ENCODE measurements at places on chromosomes 6 and 20.
A peak's percentile ranks its signal among the peaks of the same experiment; 100 is the strongest.

DNA sequence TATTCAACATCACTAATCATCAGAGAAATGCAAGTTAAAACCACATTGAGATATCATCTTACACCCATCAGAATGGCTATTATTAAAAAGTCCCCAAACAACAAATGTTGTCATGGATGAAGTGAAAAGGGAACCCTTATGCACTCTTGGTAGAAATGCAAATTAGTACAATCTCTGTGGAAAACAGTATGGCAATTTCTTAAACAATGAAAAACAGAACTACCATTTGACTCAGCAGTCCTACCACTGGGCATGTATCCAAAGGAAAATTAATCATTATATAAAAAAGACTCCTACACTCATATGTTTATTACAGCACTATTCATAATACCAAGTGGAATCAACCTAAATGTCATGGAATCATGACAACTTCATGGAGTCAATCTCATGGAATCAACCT is 611.3 kb upstream of the GJE1 start:
- no peak for DNase-seq

DNA sequence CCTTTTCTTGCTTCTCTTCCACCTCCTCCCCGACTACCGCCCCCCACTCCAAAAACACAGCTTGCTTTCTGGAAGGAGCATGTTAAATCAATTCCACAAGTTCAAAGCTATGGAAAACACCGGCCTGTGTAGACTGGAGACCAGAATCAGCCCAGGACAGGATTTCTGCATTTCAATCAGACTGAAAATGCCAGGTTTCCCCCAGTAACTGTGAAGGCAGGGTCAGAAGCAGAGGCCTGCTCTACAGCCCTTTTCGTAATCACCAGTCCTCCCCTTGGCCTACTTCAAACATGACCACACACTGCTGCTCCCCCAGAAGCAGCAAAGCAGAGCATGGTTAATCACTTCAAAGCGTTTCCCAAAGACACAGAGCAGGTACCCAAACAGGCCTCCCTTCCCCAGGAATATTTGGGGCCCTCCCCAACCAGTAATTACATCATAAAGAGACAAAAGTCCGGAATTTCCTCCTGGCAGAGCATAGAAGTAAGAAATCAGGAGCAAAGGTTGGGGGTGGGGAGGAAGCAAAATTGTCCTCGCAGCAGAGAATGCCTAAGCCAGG is 38.4 kb downstream of the ZMYND8 start:
- DNase-seq, result no peak

DNA sequence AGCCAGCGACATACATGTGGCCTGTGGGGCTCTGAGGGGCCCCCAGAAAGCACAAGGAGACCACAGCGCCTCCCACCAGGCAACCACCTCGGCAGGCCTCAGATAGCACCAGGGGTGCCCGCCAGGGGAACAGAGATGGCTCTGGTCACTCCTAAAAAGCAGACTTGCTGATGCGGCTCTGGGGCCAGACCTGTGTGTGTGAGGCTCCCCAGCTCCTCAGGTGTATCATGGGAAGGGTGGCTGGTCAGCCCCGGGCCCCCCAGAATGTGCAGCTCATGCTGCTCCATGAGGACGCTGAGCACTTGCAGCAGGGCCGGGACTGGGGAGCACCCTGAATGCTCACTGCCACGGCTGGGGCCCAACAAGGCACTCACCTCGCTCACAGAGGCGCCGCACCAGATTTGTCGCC is 60.2 kb downstream of the PYGB start:
- DNase-seq, result no peak

- DNase-seq, result no peak
These were observed 73.0 kb downstream of the RNGTT start for GRCh38 chr6:88890394-88890793.

- DNase-seq, result no peak
These were observed 157.8 kb downstream of the SAMD5 start for GRCh38 chr6:147666255-147666654.

DNA sequence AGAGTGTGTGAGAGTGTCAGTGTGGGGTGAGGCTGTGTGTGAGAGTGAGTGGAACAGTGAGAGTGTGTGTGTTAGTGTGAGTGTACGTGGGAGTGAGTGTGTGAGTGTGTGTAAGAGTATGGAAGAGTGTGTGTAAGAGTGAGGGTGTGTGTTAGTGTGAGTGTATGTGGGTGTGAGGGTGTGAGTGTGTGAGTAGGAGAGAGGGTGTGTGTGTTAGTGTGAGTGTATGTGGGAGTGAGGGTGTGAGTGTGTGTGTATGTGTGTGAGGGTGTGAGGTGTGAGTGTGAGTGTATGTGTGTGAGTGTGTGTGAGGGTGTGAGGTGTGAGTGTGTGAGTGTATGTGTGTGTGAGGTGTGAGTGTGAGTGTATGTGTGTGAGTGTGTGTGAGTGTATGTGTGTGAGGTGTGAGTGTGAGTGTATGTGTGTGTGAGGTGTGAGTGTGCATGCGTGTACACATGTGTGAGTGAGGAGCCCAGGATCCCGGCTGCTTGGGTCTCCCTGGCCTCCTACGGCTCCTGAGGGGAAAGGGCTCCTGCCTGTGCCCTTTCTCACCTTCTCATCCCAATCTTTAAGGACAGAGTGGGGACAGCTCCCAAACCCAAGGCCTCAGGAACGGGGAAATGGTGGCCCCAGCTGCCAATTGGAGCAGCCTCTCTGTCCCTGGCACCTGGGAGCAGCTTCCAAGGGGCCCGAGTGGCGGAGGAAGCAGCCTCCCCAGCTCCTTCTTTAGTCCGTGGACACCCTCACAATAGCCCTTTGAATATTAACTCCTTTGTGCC is 100.2 kb downstream of the PSMB1 start:
- DNase-seq, result no peak

DNA sequence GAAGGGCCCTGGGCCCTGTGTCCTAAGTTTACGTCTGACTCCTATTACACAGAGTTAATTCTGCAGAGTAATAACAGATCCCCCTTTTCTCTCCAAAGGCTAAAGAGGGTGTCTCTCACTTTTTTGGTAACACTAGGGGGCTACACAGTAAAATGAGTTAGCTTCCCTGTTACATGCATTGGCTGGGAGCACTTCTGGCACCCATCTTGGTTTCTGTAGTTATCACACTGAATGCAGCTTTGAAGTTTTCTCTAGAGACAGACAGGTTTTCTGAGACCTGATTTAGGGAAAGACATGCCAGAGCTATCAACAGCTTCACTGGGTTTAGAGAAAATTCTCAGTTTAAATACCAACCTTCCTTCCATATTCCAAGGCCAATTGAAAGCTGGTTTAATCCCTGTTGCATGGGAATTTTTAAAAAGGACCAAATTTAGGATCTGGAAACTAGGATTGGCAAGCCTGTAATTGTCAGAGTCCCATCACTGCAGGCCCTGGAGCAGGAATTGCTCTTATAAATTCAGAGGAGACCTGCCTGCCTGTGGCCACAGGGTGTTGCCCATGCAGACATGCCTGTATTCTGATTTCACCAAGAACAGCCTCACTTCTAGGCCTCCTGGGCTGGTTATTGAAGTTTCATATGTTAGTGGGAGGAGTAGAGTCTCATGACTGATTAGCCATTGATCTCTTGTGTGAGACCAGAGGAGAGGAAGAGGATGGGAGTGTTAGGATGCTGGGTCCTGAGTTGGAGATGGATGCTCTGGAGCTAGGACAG is 29.4 kb downstream of the RNF8 start:
- DNase-seq, result no peak

GRCh38 chr6:50097966-50098640 is 48.4 kb upstream of the DEFB112 start:
- no peak for DNase-seq

GRCh38 chr20:8401556-8401955 is 269.5 kb downstream of the PLCB1 start:
- DNase-seq, result peak; percentile 22

GRCh38 chr20:36784900-36785299 is 11.3 kb upstream of the DSN1 start:
- no peak for DNase-seq

DNA sequence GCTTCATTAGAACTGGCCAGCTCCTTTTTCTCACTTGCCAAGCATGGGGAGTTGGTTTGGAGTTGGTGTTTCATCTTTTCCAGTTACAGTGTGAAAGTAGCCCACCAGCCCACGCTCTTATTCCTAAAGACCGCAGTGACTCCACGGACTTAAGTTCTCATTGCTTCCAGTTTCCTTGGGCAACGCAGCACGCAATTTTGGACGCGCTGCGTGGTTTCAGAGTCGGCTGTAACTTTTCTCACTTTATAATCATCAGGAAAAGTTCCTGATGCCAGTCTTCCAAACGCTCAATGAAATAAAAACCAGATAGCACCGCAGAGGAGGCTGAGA is 381 bp upstream of the PEX7 start:
- no peak for DNase-seq

GRCh38 chr6:26243752-26244151 is 121.2 kb upstream of the BTN3A2 start:
- no peak for DNase-seq

- peak; percentile 84 for DNase-seq
These were observed at the start of gene JARID2 for GRCh38 chr6:15245361-15246216. Gene JARID2 (plus strand): TSS chr6:15246069. CDS start chr6:15246540, 471 bp downstream.

GRCh38 chr6:111614833-111615582 is 9.3 kb upstream of the TRAF3IP2 start:
- DNase-seq, result no peak

DNA sequence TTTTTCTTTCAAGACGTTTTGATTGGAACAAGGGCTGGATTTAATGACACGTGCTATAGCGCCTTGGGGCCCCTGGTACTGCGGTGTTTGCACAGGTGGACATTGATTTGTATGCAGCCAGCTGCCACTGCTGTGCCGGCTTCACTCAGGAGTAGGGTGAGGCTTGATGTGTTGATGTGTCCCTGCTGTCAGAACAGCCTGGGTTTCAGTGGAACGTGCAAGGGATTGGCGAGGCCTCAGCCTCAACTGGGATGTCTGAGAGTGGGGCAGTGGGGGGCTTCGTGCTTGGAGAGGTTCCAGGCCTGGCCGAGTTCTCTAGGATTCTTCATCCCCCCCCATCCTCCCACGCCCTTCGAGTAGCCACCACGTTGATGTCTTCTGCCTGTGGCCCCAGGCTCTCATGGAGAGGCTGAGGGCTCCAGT is 23.0 kb downstream of the PYGB start:
- DNase-seq, result no peak

DNA sequence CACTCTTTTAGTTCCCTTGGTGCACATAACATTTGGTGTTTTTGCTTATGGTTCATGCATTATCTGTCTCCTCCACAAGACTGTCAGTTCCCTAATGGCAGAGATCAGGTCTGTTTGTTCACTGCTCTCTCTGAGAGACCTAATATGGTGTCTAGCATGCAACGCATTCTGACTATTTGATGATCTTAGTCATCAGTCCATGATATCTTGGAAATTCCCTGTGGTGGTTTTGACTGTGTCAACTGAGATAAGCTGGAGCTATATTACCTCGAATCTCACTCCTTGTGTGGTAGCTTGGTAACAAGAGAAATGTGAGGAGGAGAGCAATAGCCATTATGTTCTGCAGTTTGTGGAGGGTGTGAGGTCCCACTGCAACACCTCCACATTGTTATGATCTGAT is 229.8 kb downstream of the FRK start:
- DNase-seq, result no peak

DNA sequence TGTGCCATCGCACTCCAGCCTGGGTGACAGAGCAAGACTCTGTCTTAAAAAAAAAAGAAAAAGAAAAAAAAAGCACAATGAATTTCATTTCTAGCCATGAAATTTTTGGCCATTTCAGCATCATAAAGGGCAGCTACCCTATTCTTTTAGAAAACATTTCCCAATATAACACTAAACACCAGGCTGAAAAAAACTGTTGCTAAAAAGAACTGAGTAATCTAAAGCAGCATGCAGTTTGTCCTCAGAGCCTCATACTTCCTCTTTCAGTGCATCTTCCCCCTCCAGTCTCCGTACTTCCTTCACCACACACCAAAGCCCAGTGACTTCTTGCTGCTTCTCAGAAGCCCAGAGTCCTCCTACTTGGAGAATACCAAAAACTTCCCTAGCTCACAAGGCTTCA is 5.6 kb upstream of the IFNGR1 start:
- no peak for DNase-seq

GRCh38 chr6:84791233-84791632 is 26.8 kb upstream of the TBX18 start:
- no peak for DNase-seq

DNA sequence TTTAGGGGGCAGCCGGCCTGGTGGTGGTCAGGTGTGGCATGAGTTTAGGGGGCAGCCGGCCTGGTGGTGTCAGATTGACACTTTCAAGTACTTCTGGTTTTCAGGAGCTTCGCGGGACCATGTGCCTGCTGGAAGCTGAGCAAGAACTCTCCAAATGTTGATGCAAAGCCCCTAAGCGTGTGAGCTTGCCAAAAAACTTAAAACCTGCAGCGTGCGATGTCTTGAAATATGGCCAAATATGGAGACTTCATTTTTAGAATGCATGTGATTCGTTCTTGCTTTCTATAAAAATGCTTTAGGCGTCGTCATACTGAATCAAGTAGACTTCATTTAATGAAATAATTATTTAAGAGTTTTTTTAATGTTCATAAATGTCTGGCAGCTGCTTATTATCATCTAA is 149.4 kb downstream of the SMOC2 start:
- DNase-seq, result no peak

GRCh38 chr6:151763938-151764680 is 43.4 kb upstream of the ESR1 start:
- DNase-seq, result no peak

DNA sequence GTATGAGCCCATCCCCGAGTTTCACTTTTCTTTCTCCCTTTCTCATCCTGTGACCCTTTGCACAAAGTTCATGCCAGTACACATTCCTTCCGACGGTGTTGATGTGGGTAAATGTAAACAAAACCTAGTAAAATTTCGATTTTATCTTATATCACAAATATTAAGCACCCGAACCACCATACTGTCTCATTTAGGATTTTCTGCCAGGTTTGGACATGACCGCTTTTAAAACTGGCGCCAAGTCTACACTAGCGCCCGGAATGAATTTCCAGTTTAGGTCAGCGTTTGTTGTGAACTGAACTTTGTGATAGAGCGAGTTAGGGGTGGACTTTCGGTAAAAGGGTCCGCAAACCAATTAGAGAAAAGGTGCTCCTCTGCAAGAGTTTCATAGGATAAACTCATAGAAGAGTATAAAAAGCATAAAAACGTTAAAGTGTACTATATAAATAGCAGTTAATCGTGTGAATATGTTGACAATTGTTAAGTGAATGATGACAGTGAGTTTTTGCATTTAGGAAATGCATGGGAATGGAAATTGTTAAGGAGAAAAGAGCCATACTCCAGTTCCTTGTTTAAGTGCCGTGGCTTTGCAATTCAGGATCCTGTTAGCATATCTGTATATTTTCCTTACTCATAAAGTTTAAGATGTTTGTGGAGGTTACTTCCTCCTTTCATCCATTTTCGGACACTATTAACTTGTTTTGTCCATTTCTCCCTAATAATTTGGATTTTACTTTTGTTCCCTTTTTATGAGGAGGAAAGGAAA is 937 bp downstream of the AKAP7 start:
- no peak for DNase-seq

DNA sequence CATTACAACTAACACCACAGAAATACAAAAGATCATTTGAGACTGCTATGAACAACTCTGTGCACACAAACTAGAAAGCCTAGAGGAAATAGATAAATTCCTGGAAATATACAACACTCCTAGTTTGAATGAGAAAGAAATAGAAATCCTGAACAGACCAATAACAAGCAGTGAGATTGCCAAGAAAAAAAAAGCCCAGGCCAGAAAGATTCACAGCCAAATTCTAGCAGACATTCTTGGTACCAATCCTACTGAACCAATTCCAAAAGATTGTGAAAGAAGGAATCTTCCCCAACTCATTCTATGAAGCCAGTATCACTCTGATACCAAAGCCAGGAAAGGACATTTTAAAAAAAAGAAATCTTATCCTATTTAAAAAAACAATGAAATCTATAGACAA is 7.0 kb upstream of the CDK19 start:
- DNase-seq, result peak; percentile 71

- no peak for DNase-seq
These were observed 6.8 kb upstream of the MRAP2 start for GRCh38 chr6:84026721-84027164.

Data from GM04503 (cell line).